ENCODE measurements at places on chromosomes 1 and 21.

DNA sequence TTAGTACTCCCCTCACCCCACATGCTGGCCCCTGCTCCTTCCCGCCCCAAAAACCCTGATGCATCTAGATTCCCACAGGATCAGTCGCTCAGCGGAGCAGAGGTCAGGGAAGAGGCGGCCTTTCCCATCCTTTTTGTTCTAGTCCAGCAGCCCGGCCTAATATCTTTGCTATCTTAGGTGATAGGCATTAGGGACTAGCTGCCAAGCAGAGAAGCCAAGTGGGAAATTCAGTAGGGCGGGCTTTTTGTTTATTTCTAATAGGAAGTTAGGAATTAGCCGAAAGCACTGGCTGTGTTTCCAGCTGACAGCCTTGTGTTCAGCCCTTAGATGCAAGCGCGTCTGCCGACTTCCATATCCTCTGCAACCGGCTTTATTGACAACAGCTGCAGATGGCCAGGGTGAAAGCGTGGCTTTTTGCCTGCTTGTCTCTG is 59.0 kb upstream of the BCAR3 start:
- DNase-seq, result no peak

DNA sequence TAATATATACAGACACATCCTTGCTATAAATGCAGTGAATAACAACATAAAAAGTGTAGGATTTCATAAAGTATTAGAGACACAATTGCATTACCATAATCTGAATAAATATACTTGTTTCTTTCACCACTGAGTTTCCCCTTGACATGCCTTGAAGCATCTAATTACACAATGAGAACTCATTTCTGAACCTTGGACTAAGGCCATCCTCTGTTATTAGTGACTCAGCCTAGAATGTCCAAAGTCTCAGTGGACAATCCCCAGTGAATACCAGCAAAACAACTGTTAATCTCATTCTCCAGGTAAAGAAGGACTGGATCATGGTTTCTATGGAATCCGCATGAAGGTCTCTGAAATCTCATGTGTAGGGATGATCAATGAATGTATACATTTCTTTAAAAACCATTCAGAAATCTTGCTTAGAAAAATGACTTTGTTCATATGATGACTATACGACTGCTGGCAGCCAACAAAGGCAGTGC is at the start of gene OR2L5:
Gene OR2L5, plus strand, starts transcription at position 432 of the 482 bp plus-strand sequence. CDS start 8,288 bp downstream, outside the sequence.
- DNase-seq, result no peak

DNA sequence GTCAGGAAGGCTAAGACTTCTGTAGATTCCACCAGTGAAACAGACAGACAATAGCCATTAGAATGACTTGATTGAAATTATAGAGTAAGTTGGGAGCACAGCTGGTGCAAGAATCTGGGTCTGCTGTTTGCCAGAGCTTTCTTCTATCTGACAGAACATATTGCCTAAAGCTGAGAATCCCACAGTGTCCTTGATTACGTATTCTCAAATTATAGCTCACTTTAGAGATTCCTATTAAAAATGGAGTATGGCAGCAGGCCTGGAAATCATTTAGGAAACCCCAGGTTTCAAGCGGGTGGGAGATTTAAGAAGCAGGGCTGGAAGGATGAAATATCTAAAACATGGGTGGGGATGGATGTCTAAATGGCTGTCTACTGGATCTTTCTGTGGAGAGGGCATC is 639.7 kb upstream of the CXADR start:
- DNase-seq, result no peak

- DNase-seq, result no peak
Observed at GRCh38 chr1:30331415-30332065, 391.8 kb downstream of the MATN1 start.

DNA sequence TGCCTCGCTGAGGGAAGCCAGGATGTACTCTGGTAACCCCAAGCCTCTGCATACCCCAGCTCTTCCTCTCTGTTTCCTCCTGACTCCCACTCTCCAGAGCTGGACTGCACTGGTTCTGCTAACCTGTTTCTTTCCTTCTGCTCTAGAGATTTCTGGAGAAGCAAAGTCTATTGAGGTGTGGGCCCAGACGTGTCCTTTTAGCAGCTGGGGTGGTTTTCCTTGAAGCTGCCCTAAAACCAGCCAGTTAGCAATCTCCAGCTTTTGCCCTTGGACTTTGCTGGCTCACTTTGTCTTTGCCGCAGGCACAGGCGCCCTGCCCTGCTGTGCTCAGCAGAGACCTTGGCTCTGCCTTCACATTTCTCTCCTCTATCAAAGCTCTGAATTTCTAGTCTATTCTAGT is 171.8 kb upstream of the IVNS1ABP start:
- no peak for DNase-seq

DNA sequence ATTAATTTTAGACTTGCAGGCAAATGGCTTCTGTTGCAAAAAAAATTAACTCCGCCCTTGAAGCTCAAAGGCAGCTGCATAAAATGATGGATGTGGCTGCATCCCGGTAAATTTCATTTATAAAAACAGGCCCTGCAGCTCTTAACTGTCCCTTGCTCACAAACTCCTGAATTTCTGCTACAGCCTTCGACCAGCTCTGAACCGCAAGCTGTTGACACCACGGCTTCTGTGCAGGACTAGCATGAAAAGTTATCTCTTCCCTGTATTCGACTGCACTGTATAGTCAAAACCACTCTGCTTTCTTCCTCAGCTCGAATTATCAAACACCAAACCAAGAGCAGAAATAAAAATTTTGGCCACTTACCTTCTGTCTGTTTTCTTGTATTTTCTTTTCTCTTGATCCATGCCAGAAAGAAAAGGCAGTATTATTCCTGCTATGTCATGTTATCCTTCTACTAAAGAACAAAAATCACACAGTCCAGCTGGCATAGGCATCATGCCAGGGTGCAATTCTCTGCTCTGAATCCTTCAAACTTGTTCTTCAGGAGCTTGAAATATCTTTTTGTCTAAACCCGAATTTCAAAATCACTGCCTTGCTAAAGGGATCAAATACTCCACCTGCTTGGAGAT is 195.5 kb upstream of the NCAM2 start:
- no peak for DNase-seq

DNA sequence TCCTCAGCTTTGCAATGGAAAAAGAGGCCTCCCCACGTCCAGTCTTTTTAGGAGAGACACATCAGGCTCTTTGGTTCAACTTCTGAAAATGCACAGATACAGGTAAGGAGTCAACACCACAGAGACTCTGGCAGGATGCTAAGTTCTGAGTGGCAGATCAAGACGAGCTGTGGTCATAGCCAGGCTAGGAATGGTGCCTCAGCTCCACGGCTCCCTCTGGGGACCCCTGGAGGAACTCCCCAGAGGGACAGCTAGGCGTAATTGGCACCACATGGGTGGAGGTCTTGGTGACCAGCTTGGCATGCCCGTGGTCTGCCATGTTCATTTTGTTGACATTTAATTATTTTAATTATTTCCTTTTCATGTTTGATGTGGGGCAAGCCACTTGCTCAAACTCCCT is 206.1 kb downstream of the KAZN start:
- DNase-seq, result no peak

DNA sequence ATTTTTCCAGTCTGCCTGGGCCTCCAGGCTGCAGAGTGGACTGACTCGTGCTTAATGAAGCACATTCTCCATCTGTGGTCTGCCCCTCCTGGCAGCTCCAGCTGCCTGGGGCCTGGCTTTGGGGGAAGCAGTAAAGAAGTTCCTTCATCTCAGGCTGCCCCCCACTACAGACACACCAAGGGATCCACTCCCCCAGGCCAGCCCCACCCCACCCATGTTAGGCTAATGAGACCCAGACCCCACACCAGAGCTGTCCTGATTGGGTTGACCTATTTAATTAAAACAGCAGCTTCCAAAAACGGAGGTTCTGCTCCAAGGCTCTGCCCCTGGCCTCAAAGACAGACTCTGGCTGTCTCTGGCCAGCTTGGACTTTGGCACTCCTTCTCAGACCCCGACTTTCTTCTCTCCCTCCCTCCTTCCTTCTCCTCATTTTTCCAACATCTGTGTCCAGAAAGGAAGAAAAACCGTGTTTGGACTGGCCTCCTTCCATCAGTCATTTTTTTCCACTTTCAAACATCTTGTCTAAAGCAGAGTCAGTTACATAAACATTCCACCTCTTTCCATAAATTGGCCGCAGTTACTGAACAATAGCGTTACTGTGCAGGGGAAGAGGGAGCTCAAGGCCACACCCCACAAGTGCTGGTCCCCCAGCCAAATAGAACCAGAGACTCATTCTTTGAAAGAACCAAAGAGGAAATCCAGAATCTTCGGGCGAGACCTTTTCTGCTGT is 29.7 kb downstream of the SERTAD4 start:
- no peak for DNase-seq
